ENCODE measurements at places on chromosomes 2 and 18.
A peak's percentile ranks its signal among the peaks of the same experiment; 100 is the strongest.

GRCh38 chr2:65746931-65747675 lies 314.7 kb upstream of the SPRED2 start:
- no peak for DNase-seq

DNA sequence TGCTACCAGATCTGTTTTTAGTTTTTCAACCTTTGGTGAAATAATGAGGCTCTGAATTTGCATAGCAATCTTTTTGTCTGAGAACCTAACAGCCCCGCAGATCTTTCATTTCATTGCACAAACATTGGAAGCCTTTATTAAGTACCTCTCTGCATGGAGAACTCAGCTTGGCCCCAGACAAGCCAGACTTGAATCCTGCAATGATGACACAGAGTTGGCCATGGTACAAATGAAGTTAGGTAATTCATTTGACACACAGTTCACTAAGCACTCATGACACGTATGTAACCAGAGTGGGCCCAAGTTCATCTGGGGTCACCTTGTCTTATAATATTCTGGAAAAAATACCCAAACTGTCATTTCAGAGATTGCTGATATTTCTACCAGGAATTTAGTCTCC lies 439.1 kb upstream of the ID2 start:
- DNase-seq = no peak

- DNase-seq = no peak
Observed at GRCh38 chr2:174660984-174661675, 63.5 kb upstream of the WIPF1 start.

GRCh38 chr2:166351319-166351718 lies 24.4 kb downstream of the SCN9A start:
- no peak for DNase-seq

- DNase-seq = no peak
Observed at GRCh38 chr18:36974686-36975085, 145.8 kb downstream of the KIAA1328 start.

DNA sequence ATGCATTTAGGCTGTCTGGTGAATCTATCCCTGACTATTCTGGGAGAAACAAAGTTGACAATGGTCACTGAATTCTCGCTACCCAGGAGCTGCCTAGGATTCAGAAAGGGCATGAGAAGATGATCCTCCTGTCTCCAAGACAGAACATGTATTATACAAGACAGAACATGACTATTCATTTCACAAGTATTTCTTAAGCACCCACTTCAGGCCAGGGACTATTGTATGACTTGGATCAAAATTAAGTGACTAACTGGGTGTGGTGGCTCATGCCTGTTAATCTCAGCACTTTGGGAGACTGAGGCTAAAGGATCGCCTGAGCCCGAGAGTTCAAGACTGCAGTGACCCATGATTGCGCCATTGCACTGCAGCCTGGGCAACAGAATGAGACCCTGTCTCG lies 235.8 kb upstream of the RAB12 start:
- no peak for DNase-seq

DNA sequence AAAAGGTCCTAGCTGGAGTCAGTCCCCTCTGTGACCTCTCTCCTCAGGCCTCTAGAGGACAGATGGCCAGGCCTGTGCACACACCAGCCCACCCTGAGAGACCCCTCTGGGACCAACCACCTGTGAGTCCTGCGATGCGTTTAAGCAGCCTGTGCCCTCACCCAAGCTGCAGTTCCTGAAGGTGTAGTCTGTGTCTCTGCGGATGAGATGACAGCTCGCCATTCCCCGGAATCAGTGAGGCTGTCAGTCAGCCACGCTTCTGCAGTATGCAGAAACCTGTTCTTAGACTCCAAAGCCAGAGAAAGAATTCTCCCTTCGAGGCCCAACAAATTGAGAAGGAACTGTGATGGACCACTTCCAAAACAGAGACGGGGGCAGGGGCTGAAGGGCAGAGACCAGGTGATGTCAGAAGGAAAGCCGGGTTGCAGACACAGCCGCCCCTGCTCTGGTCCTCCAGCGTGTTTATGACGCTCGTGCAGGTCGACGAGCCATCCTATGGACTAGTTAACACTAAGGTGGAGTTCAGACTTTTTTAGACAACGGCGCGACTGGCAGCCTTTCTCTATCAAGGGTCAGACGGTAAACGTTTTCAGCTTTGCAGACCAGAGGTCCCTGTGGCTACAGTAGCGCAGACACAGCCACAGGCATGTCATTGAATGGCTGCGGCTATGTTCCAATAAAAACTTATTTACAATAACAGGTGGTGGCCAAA lies 10.2 kb downstream of the MTERF4 start:
- DNase-seq = no peak

GRCh38 chr2:9753276-9753600 lies 90.0 kb upstream of the TAF1B start:
- peak; percentile 76 for DNase-seq

GRCh38 chr2:148607566-148607965 lies 37.0 kb upstream of the EPC2 start:
- DNase-seq = no peak

DNA sequence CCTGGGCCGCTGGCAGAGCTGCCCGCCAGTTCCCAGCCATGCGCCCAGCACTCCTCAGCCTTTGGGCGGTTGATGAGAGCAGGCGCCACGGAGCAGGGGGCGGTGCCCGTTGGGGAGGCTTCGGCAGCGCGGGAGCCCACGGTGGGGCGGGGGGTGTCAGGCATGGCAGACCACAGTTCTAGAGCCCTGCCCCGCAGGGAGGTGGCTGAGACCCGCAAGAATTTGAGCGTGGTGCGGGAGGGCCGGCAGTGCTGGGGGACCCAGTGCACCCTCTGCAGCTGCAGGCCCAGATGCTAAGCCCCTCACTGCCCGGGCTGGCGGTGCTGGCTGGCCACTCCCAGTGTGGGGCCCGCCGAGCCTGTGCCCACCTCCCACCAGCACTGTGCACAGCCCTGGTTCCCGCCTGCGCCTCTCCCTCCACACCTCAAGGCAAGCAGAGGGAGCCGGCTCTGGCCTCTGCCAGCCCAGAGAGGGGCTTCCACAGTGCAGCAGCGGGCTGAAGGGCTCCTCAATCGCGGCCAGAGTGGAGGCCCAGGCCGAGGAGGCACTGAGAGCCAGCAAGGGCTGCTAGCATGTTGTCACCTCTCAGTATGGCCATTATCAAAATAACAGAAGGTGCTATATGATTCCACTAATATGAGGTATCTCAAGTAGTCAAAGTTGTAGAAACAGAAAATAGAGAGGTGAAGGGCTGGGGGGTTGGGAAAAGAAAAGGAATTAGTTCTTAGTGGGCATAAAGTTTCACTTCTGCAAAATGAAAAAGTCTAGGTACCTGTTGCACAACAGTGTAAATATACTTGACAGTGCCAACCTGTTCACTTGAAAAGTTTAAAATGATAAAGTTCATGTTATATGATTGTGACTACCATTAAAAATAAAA lies 72.3 kb downstream of the SH3YL1 start:
- DNase-seq = no peak

DNA sequence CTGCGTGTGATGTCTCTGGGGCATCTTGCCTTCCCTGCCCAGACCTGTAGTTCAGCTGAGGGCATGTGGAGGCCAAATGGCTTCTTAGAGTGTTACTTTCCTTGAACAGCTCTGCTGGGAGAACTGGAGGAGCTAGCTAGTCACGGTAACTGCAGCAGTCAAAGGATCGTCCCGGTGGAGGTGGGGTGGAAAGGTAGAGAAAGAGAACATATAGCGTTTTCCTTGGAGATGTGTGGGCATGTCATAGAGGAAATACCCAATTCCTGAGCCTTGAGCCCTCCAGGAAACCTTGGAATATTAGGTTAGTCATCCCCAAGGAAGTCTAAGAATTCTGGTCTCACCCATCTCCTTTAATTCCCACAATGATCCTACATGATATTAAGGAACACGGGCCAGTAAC lies 33.5 kb upstream of the IL37 start:
- DNase-seq = no peak

DNA sequence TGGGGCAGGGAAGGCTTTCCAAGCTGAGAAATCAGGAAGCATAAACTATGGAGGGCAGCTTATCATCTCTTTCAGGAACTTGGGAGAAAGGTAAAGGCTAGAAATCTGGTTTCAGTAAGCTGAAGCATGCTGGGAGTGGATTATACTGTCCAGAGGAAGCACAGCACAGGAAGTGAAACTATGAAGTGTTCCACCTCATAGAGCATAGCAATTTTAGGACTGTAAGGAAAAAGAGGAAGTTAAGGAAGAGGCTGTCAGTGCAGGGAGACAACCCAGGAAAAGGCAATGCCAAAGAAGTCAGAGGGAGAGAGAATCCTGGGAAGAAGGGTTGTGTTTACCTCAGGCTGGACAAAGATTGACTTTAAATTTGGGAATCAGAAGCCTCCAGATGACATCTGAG lies 51.9 kb downstream of the EFEMP1 start:
- DNase-seq = no peak

- no peak for DNase-seq
Observed at GRCh38 chr2:72176281-72176680, 28.6 kb upstream of the CYP26B1 start.

DNA sequence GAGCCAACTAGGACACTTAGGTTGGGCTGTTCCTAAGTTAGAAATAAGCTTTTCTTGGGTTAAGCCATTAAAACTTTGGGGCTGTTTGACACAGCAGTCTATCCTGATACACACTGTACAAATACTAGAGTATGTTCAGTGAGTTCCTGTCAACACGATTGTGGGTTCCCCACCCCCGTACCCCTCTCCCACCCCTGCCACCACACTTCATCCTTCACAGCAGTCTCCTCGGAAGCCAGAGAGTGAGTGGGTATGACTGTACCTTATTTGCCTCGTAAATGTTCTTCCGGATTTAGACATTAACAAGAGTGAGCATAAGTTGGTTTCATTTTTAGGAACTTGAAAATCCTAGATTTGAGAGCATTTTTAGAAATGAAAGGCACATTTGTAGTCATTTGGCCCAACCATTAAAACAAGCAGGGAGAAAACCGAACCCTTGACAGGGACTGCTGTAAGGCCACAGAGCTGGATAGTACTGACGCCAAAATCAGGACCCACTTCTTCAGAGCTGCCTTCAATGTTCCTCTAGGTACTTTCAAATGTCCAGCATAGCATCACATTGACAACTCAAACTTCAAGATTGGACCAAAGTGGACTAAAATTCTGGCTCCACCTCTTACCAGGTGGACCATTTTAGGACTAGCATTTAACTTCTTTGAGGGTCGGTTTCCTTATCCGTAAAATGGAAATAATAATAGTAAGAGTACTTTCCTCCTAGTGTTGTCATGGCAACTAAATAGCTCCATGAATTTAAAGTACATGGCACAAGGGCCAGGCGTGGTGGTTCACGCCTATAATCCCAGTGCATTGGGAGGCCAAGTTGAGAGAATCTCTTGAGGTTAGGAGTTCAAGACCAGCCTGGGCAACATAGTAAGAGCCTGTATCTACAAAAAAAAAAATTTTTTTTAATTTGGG lies 166.3 kb upstream of the SERTAD2 start:
- peak; percentile 57 for DNase-seq

GRCh38 chr2:223365158-223365679 lies 236.9 kb downstream of the SCG2 start:
- no peak for DNase-seq

- no peak for DNase-seq
Observed at GRCh38 chr2:141280037-141280436, 850.8 kb downstream of the LRP1B start.

DNA sequence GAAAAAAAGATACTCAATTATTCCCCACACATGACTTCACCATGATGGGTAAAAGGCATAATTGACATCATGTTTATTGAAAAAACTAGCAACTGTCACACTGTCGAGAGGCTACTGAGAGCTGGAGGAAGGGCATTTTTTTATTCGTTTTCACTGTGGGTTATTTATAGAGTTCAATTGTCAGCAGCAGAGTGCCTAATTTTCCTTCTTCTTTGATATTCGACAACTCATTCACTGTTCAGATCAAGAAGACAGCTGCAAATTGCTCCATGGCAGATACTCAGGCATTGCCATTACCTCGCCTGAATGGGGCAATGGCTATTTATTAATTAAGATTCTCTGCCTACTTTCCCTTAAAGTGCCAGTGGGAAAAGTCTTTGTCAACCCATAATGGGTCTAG lies 197.5 kb upstream of the NRP2 start:
- DNase-seq = no peak

DNA sequence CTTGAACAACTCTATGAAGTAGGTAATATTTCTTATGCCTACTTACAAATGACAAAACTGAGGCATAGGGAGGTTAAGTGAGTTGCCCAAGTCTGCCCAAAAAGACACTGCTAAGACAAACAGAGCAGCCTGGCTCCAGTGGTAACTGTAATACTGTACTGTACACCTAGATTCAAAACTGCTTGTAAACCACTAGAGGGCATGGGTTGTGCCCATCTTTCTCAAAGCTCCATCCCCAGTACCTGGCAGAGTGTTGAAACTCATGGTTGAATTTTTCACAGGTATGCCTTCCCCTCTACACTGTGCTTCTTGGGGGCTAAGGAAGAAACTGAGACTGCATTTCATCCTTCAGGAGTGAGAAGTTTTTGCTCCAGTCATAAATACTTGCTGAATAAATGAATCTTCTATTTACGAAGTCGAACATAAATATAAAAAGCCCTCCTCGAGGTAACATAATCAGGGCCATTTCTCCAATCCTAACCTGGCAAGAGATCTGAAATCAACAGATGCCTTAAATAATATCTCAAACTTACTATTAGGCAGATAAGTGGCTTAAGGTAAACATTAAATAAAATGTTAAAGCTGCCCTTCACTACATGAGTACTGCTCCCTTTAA lies 2.0 kb downstream of the PPP4R1 start:
- peak; percentile 62 for DNase-seq

GRCh38 chr2:177489719-177490301 lies 97.2 kb downstream of the AGPS start:
- DNase-seq = no peak

DNA sequence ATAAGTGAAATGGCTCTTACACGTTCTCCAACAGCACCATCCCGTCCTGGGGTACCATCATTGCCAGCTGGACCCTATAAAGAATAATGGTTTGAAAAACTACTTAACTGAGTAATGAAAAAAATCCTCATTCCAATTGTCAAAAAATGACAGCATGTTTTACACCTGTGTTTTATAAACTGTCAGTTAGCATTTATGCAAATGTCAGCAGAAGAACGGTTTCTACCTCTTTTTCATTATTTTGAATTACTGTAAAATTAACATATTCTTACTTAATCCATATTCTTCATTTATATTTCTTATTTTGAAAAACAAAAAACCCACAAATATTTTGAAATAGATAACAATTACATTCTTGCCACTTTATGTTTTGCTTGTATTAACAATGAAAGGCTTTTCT lies 74.0 kb downstream of the COL3A1 start:
- DNase-seq = no peak

GRCh38 chr2:29193681-29194080 lies 78.5 kb downstream of the CLIP4 start:
- DNase-seq = no peak

GRCh38 chr2:117492209-117492851 lies 322.2 kb upstream of the DDX18 start:
- DNase-seq = no peak

DNA sequence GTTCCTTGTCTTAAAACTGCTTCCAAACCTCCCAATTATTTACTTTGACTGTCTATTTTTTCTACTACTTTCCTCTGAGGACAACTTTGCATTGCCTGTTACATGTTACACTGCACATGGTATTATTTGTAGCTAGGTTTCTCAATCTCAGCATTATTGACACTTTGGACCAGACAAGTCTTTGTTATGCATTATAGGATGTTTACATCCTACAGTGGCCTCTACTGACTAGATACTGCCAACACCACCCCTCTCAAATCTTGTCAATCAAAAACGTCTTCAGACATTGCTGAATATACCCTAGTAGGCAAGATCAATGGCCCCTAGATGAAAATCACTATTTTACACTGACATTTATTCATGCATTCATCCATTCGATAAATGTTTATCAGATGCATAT lies 129.6 kb upstream of the DNAJC10 start:
- DNase-seq = no peak
